ENCODE measurements at places on chromosomes 6 and 20.

DNA sequence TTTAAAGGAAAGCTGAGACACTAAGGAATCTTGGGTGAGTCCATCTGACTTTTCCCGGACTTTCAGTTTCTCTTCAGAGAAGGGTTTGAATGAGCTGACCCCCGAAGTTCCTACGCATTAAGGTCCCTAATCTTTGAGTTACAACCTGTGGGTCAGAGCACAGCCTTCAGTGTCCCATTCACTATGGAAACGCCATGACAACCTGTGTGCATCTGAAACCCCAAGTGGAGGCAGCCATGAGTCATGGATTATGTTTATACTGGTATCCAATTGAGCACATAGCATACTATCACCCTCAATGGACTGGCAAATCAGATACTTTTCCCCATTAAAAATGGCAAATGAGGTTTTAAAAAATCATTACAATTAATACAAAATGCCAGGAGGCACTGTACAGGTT, 11.4 kb downstream of the MYLK4 start:
- DNase-seq, result no peak

- DNase-seq, result no peak
Observed at GRCh38 chr20:57265336-57265996, 975 bp downstream of the BMP7 start.

- no peak for DNase-seq
Observed at GRCh38 chr6:169160091-169160854, 93.4 kb downstream of the THBS2 start.

GRCh38 chr6:133778414-133779130, 110.3 kb upstream of the TCF21 start:
- peak; percentile 99 for DNase-seq

DNA sequence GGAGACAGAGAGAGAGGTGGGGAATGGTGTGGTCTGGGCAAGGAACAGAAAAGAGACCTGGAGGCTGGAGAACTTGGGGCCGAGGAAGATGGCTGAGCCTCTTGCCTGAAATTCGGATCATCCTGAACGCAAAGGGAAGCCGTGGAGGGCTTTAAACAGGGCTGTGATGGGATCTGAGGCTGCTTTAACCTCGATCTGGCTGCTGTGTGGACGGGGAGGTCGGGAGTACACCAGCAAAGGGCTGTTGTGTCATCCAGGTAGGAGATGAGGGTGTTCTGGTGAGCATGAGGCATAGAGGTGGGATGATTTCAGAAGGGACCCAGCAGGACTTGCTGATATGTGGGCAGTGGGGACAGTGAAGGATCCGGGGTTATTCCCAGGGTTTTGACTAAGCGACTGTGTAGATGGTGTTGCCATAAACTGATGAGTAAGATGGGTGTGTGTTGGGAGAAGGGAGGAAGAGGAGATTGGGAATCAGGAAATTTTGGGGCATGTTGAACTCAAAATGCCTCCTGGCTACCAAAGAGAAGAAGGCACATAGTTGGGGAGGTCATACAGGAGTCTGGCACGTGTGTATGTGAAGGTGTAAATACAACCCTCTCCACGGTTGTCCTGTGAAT, 158.5 kb downstream of the NFATC2 start:
- no peak for DNase-seq

DNA sequence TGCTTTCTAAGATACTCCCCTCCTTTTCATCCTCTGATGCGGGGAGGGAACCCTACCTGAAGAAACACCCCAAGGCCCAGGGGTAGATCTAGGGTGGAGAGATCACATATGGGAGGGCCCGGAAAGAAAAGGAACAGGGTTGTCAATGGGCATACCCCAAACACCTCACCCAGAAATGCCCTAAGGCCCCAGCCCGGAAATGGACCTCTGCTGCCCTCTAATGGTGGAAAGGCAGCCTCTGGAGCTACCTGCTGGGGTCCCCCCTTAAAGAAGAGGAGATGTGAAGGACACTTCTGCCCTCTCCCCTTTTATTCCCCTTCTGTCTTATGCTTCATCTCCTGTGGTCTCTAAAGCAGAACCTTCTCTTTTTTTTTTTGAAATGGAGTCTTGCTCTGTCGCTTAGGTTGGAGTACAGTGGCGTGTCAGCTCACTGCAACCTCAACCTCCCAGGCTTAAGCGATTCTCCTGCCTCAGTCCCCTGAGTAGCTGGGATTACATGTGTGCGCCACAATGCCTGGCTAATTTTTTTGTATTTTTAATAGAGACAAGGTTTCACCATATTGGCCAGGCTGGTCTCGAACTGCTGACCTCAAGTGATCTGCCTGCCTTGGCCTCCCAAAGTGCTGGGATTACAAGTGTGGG, 458 bp upstream of the ARMC12 start:
- DNase-seq, result peak; percentile 66

GRCh38 chr20:57292611-57293010, 26.2 kb upstream of the BMP7 start:
- DNase-seq, result no peak

DNA sequence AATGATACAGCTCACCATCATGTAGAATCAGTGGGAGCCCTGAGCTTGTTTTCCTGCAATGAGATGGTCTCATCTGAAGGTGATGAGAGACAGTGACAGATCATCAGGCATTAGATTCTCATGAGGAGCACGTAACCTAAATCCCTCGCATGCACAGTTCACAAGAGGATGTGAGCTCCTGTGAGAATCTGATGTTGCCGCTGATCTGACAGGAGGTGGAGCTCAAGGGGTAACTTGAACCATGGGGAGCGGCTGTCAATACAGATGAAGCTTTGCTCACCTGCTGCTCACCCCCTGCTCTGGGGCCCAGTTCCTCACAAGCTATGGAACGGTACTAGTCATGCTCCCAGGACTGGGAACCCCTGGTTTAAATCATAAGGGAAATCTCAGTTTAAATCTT, 89.2 kb downstream of the THBS2 start:
- no peak for DNase-seq
